A172 (cell line): ENCODE measurements at places on chromosomes 13 and 19.

- DNase-seq, result no peak
Observed at GRCh38 chr13:107562203-107562602, 653.1 kb downstream of the LIG4 start.

DNA sequence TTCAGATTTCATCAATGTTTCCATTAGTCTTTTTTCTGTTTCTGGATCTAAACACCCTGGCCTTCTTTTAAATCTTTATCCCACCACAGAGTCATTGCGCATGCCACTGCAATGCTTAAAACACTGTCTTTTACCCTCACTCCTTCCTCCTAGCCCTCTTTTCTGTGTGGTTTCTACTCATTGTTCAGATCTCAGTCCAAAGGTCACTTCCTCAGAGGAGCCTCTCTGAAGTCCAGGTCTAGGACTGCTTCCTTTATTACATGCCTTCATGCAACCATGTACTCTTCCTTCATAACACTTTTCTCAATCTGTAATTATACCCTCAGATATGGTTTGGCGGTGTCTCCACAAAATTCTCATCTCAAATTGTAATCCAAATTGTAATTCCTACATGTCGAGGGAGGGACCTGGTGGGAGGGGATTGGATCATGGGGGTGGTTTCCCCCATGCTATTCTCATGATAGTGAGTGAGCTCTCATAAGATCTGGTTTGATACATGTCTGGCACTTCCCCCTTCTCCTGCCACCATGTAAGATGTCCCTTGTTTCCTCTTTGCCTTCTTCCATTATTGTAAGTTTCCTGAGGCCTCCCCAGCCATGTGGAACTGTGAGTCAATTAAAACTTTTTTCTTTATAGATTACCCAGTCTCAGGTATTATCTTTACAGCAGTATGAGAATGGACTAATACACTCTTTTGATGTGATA, 808.9 kb downstream of the DIAPH3 start:
- no peak for DNase-seq

- DNase-seq, result no peak
Observed at GRCh38 chr19:47542030-47542475, 27.2 kb upstream of the NAPA start.

DNA sequence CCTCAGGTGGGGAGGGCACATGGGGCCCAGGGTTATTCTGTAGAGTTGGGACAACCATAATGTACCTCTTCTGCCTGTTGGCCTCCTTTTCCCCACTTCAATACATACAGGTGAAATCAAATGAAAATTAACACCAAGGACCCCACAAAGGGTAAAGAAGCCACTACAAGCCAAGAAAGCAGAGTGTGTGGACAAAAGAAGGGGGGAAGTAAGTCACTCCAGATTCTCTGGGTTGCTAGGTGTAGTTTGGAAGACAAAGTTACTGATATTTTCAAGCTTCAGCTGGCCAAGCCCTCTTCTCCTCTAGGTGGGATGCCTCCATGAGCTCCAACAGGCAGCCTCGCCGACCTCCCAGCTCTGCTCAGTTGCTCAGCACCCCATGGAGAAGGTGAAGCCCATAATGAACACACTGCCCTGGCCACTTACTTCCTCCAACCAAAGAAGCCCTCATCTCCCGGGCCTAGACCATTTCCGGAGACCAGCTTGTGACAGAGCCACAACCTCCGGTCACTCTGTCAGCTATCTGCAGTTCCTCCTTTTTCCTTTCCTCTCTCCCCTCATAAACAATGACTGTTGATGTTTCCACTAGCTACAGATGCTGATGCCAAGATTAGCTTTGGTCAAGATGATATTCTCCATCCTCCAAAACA, 66.8 kb upstream of the MED4 start:
- DNase-seq, result no peak

GRCh38 chr19:41965106-41965505, 6.0 kb upstream of the RABAC1 start:
- DNase-seq, result no peak

- DNase-seq, result no peak
Observed at GRCh38 chr13:30021611-30022010, 171.2 kb upstream of the UBL3 start.

GRCh38 chr13:46698910-46699460, 98.0 kb downstream of the ESD start:
- no peak for DNase-seq

- no peak for DNase-seq
Observed at GRCh38 chr13:113784645-113785024, 25.6 kb downstream of the TMEM255B start.

GRCh38 chr19:5232798-5233505, 107.7 kb downstream of the PTPRS start:
- no peak for DNase-seq

- no peak for DNase-seq
Observed at GRCh38 chr13:34589581-34589980, 352.5 kb upstream of the NBEA start.

- no peak for DNase-seq
Observed at GRCh38 chr19:21638776-21639175, 128.6 kb downstream of the ZNF100 start.

DNA sequence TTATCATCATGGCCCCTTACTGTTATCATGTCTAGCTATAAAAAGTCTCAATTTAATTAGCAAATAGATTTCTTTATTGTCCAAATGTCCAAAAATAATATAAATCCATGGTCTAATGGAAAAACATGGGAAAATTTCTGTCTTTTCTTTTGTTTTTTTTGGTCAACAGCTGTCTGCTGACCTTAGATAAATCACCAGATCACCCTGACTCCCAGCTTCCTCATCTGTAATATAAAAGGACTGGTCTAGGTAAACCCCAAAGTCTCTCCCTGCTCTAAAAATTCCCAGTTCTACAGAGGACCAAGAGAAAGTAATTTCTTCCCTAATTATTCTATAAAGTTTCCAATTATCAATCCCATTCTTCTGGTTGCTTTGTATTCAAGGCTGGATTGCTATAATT, 30.7 kb upstream of the RCBTB2 start:
- DNase-seq, result no peak

DNA sequence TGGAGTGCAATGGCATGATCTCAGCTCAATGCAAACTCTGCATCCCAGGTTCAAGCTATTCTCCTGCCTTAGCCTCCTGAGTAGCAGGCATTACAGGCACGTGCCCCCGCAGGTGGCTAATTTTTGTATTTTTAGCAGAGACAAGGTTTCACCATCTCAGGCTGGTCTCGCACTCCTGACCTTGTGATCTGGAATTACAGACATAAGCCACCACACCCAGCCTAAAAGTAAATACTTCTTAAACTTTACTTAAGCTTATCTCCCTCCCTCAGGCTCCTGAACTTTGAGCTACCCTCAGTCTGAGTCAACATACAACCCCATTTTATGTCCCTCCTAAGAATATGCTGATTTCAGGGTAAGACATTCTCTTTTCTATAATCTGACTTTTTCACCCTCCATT, 66.1 kb downstream of the ZNF486 start:
- DNase-seq, result no peak

GRCh38 chr13:97385854-97386253, 48.1 kb upstream of the RAP2A start:
- no peak for DNase-seq

DNA sequence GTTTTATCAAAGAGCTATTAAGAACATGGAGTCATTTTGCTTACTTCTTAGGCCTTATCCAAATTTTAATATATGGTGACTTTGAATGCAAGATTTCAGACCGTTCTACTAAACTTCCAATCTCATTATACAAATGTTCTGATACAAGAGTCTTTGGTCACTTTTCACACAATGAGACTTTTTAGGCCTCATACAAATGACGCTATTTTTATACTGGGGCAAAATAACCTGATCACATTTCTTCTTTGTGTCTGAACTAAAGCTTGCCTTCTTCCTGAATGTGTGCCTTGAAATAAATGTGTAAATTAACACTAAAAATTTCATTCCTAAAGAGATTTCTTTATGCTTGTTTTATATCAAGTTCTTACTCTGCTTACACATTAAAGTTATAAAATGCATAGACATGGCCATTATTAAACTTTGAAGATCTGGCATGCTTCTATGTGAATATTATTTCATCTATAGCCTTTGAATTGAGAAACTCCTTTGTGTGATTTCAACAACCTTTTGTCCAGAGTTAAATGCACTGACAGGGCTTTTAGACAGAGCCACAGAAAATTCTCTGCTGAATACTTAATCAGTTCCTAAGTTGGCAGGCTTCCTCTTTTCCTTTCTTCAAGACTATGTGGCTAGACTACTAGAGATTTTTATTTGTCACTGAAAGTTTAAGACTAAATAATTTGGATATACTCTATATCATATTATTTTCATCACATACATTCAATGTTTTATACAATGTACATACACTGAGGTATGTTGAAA, 86.1 kb downstream of the EDNRB start:
- no peak for DNase-seq

DNA sequence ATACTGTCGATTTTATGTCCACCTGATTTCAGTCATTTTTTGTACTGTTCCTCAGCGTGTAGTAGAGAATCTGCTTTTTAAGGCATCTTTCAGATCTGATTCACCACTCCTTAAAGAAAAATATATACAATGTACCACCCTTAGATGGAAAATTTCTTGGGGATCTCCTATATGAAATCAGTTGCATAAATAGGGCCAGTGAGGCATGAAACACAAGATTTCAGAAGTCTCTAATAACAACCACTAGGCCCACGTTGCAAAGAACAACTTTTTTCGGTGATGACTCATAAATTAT, 1.4 kb downstream of the USP12 start:
- DNase-seq, result peak; percentile 19

- DNase-seq, result no peak
Observed at GRCh38 chr19:7904074-7905020, 670 bp downstream of the MAP2K7 start.

DNA sequence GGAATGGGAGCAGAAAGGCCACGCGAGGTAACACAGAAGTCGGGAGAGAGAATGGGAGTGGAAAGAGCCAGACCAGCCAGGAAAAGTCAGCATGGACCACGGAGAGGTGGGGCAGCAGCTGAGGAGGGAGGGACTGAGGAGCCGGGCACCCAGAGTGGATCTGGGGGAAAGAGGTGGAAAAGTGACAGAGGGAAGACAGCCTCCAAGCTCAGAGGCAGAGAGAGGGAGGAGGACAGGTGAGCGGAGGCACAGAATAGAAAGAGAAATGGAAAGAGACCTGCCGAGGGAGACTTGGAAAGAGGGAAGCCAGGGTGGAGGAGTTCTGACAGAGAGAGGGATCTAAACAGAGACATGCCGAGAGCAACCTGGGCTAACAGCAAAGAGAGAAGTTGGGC, 1.6 kb downstream of the GRIK5 start:
- DNase-seq, result no peak
